ENCODE measurements at places on chromosomes 12 and 14.

- DNase-seq: no peak
These were observed 7.5 kb upstream of the PYROXD1 start for GRCh38 chr12:21429994-21430393.

GRCh38 chr14:69955855-69956845, 76.9 kb downstream of the SMOC1 start:
- DNase-seq: no peak

DNA sequence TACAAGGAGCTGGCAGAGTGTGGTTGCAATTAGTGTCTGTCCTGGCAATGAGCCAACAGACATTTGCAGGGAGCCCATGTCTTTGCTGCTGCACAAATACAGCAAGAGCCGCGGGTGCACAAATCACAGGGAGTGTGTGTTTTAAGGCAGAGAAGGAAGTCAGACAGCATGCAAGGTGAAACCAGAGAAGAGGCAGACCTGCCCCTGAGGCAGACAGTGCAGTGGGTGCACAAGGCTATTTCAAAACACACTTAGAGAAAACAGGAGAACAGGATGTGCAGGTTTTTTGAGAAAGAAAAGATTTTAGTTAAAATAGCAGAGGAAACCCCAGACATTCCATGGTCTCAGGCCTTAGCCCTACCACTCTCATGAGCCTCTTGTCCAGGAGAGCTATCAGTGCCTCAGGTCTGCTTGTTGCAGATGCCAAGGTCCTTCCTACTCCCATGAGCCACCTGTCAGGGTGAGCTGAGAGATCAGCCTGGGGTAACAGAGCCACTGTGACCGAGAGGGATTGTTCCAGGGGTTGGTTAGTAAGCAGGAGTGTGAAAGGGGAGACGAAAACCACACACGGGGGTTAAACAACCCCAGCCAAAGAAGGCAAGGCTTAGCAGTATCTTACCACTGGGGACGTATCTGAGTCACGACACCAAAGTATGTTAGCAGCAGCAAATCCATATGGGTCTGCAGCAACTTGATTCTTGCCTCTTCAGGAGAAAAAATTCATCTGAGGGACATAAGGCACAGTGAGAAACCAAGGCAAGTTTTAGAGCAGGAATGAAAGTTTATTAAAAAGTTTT, 78.1 kb downstream of the C14orf132 start:
- no peak for DNase-seq

- DNase-seq: peak; percentile 32
These were observed 111.1 kb downstream of the SMOC1 start for GRCh38 chr14:69990323-69990722.

GRCh38 chr12:21073129-21073528, 57.9 kb upstream of the SLCO1B1 start:
- DNase-seq: no peak

Data from midbrain (tissue), 1 donor.